Left ventricle myocardium inferior (tissue), 1 donor: ENCODE measurements at places on chromosomes 6 and 20. TPM values are rescaled to one million over a fixed set of nuclear protein-coding genes. Genes with fewer than 3 reads are reported as not detected.

GRCh38 chr20:39576771-39577170 is 614.6 kb downstream of the DHX35 start:
- DNase-seq, result no peak

DNA sequence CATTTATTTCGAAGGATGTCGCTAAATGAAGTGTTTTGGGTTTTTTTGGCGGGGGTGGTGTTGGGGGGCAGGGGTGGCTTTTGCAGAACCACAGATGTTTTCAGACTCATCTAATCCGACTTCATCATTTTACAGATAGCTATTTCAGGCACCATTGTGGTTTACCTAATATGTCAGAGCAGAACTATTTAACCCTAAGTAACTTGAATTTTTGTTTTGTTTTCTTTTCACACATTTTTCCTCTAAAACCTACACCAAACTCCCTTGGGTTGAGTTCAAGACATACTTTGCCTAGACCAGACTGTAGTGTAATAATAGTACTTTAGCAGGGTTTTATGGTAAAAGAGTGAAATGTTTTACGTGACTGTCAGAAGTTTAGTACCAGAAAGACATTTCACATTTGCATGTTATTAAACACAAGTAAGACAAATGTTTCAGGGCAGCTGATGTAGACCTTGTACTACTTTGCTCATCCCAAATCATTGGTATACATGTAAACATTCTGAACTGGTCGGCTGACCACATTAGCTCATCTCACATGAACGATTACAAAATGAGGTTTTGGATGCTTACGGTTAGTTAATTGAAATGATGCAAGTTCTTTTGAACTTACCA is 37.7 kb downstream of the MAP3K4 start:
- no peak for DNase-seq

DNA sequence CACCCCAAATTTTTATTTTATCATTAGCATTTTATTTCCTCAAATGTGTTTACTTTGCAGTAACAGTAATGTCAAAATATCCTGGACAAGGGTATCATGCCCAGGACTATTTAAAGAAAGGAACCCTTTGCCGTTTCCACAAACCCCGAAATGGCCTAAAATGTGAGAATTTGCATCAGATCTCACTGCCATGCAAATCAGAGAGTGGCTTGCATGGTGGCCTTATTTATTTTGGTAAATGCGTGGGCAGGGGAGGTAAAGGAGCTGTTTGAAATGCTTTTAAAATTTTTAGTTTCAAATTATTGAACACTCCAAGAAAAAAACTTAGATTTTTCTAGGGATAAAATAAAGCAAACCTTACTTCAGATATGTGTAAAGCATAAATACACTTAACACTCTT is 43.8 kb downstream of the ADAT2 start:
- no peak for DNase-seq

Gene MCCD1
- not detected for total RNA-seq
